Stimulated activated CD8-positive, alpha-beta memory T cell treated with anti-CD3 and anti-CD28 coated beads, Interleukin-2, amount 100 ng/mL, for 1 hour (primary cell): ENCODE measurements at places on chromosomes 7 and 10.

- no peak for DNase-seq
Measured at GRCh38 chr7:122136639-122137245, 7.3 kb downstream of the AASS start.

DNA sequence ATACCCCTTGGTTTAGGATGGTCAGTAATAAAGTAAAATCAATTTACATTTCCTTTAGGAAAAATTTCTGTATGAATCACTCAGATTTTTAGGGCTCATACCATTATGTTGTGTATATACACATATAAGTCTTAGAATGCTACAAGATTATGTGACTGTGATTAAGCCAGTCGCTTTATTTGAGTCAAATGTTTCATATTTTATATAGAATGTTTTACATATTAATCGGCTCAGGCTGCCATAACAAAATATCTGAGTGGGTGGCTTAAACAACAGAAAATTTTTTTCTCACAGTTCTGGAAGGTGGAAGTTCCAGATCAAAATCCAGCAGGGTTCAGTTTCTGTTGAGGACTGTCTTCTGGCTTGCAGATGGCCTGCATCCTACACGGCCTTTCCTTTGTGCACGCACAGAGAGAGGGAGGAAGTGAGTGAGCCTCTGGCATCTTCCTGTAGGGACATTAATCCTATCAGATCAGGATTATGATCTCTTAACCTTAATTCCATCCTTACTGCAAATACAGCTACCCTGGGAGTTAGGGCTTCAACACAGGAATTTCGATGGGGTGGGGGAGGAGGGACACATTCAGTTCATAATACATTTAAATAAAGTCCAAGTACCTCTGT lies 198.0 kb downstream of the PHF14 start:
- DNase-seq = no peak

- DNase-seq = no peak
Measured at GRCh38 chr7:102055181-102055976, 231.3 kb upstream of the SH2B2 start.

GRCh38 chr7:143295870-143296269 lies 7.7 kb downstream of the CASP2 start:
- no peak for DNase-seq

DNA sequence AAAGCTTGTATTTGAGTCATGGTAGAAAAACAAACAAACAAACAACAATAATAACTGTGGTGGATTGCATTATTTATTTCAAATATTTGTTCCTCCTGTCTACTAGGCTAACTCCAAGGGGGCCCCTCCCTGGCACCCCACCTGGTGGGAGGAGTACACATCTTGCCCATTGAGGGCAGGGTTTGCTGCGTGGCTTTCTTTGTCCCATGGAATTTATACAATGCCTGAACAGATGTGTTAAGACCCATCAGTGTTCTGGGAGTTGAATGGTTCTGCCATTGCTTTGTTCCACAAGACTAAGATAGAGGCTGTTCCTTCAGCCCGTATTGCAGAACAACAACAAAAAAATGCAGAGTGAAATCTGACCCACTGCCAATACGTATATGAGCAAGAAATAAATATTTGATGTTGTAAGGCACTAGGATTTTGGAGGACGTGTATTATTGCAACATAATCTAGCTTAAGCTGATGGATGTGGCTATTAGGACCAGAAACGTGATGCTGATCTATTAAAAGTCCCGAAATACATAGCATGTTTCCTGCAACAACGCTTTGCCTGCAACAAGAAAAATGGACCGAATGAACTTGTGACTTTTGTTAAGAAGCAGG lies 119.1 kb upstream of the JCAD start:
- no peak for DNase-seq

GRCh38 chr10:78935697-78936407 lies 132.9 kb upstream of the ZMIZ1 start:
- DNase-seq = no peak

DNA sequence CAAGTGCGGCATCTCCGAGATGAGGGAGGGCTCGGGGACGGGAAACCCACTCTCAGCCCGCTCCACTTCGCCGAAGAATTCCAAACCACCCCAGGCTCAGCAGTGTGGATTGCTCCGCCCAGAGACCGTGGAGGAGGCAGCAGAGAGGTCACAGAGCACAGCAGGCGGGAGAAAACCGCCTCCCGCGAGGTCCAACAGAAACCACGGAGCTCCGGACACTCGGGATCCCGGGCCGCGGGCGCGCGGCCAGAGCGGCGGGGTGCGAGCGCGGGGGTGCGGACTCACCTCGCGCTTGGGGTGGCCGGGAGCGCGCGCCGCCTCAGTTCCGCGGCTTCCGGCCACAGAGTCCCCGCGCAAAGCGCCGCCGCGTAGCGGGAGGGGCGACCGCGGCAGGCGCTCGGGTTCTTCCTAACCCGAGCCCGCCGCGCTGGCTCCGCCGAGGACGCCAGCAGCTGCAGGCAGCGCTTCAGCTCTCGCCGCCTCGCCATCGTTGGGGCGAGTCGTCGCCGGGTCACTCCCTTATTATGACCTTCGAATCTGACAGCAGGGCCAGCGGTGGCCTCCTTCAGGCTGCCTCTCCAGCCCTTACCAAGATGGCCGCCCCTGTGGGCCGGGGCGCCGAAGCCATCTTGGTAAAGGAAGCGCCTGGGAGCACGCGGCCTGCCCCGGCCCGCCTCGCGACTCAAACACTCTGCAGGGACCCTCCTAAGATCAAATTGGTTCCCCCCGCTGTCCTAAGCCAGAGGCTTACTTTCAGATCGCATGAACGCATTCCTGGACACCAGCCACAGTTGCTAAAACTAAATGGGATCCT lies at the start of gene NAPEPLD:
NAPEPLD (minus strand) TSS at position 106 of the 814 bp plus-strand sequence. CDS start 20,323 bp downstream, outside the sequence.
- peak; percentile 44 for DNase-seq

DNA sequence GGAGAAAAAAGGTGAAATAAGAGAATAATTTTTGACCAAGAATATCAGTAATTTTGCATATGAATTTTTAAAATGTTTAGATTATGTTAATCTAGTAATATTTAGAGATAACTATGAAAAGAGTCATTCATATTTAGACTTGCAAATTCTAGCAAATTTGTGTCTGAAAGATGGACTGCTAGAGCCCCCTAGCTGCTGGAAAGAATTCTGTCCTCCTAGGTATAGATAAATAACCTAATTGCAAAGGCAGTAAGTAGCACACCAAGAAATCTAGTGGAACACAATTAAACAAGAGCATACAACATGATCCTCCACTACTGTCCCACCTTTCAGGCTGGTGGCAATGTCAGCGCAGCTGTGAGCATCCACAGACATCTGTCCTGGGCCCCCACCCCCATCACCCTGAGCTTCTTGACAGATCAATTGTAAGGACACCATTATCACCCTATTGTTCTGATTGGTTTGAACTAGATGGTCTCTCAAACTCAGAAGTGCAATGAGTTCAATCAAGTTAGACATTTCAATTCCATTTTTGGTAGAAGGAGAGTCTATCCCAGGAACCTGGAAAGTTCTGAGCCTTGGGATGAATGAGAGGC lies 15.0 kb upstream of the GFRA1 start:
- no peak for DNase-seq

DNA sequence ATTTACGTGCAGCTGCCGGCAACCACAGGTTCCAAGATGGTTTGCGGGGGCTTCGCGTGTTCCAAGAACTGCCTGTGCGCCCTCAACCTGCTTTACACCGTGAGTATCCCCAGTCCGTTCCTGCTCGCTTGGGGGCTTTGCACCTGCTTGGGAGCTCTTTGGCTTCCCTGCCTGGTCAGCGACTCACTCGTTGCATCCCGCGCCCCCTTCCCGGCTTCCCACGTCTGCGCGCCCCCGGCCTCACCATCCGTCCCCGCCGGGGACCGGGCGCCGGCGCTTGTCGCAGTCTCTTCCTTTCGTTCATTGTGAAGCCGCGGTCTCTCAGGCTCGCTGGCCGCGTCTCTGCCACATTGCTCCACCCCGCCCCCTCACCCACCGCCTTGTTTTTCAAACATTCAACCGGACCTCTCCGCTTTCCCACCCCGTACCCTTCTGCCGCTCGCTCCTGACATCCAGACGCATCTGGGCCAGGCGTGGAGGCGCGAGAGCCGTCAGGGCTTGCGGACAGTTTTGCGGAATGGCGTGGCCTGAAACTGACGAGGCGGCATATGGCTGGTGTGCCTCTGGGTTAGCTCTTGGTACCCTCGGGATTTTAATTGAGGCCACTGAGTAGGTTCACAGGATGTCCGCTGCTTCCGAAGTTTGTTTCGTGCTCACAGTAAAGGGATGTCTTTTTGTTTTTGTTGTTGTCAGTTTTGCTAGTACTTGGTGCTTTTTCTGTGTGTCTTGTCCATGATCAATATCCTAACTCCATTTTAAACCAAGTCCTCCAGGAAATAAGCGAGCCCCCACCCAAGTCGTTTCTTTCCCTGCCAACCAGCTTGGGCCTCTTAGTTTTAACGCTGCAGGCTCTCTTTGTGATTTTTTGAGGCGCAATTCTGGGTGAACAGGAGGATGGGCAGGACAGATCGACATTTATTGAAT lies 639 bp downstream of the TSPAN13 start:
- no peak for DNase-seq

- DNase-seq = no peak
Measured at GRCh38 chr10:16952610-16953009, 135.4 kb upstream of the RSU1 start.

DNA sequence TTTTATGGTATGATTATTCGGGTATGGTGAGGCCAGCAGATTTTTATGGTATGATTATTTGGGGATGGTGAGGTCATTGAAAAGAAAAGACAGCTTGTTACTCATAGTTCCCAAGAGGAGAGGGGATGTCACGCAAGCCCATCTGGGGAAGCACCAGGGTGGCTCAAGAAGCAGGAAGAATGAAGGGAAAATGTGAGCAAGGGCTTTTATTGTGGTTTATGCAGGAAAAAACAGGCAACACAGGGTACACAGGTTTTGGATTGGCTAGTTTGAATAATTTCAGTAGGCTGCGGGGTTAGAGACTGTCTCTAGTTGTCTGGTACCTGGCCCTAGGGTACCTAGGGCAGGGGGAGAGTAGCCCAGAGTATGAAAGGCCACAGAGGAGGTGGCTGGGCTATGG lies 26.8 kb upstream of the DGKI start:
- DNase-seq = no peak

- DNase-seq = no peak
Measured at GRCh38 chr10:132129431-132129830, 57.3 kb upstream of the DPYSL4 start.

DNA sequence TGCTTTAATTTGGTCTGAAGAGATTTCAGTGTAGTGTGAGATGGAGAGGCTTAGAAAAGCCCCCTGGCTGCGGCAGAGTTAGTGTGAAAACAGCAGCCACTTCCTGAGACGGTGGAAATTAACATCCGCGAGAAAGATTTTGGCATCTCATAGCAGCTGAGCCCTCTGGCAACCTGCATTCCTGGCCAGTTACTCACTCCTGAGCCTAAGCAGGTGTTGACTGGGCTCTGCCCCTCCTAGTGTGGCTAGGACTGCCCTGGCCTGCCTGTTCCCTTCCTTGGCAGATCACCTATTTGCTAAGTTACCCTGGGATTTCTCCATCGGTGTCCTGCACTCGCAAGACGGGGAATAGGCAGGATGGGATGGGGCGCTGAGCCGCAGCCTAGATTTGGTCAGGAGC lies 57.6 kb upstream of the LMTK2 start:
- no peak for DNase-seq

- DNase-seq = no peak
Measured at GRCh38 chr7:27143950-27144780, 684 bp upstream of the HOXA5 start.

DNA sequence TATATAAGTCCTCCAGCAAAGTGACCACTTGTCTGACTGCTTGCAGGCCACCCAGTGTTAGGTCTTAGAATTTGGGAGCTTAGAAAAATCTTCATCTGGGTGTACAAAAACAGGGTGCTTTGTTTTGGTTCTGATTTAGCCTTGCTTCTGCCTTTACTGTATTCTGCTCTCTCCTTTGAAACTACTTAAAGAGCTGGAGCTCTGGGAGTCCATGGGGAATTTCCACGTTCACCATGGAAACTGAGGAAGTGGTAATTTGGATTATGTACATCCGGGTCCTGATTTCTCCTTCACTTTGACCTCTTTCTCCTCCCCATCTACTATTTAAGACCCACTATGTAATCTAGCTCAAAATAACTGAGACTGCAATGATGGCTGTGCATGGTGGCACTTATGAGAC lies 103.0 kb downstream of the JAZF1 start:
- no peak for DNase-seq

DNA sequence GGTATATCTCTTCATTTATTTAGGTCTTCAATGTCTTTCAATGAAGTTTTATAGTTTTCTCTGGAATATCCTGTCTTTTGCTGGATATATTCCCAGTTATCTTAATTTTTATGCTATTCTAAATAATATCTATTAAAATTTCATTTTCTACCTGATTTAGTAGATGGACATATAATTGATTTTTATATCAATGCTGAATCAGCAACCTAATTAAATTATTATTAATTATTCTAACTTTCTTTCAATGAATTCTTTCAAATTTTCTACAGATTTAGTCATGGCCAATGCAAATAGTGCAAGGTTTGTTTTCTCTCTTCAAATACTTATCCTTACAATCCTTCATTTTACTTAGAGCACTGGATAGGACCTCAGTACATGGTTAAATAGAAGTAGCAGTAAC lies 56.8 kb downstream of the DENND11 start:
- no peak for DNase-seq

DNA sequence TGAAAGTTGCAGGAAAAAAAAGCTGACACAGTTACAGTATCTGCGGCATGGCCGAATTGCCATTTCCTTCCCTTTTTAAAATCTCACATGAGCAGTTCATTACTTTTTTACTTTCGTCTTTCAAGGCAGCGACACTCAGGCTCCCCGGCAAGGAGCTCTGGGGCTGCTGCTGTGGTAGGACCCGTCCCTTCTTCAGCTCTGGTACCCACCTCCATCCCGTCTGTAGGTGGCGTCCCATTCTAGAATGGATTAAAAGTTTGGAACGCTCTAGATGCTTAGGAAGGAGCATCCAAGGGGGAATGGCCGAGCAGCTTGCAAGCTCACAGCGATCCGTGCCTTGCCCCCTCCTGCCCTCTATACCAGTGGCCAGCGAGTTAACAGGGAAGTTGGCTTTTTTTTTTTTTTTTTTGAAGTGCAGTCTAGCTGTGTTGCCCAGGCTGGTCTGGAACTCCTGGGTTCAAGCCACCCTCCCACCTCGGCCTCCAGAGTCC lies 22.8 kb upstream of the TTYH3 start:
- DNase-seq = no peak

- DNase-seq = no peak
Measured at GRCh38 chr7:137933270-137934017, 68.4 kb downstream of the CREB3L2 start.
